ENCODE measurements at places on chromosomes 11 and 22.

- DNase-seq = no peak
Measured at GRCh38 chr11:133305208-133305956, 226.9 kb downstream of the OPCML start.

DNA sequence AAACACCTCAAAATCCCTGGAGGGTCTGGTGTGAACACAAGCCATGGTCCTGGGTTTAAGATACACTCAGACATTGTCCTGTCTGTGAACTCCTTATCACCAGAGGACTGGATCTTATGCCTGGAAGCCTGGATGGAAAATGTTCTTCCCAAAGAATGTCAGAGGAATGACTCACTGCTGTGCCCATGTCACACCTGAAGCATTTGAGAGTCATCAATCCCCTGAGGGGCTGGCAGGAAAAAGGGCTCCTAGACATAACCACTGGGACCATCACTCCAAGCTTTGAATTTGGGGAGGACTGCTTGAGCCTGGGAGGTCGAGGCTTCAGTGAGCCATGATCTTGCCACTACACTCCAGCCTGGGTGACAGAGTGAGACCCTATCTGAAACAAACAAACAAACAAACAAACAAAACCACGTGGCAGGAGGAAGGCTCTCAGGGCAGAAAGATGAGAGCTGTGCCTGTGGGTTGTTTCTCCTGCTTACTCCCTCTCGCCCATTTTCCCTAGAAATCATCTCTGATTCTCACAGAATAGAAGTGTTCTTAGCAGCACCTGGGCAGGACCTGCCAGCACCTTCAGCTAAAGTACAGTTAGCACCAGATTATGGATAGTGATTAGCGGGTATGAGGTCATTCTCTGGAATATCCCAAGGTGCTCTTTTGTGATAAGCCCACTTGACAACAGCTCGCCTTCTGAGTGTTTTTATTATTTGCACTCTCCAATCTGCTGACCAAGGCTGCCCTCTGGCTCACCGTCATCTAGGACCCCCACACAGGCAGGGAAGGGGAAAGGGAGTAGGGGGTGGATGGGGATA, 11.9 kb upstream of the PRG2 start:
- no peak for DNase-seq

DNA sequence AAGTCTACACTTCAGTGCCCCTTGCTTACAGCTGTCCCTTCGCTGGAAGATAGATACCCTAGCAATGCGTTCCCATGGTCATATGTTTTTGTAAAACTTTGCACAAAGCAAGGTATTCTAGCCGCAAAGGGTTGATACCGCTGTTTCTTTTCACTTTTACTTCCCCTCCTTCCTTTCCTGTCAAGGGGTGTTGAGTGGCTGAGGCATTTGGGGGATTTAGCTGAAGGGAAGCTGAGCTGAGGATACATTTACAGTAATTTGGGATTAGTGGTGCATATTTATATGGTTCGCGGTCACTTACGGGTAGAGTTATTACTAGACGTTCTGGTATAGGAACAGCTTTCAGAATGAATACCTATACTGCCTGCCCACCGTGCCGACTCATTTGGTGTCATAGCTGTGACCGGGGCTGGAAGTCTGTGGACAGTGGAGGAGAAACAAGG, 86.9 kb upstream of the WNT11 start:
- DNase-seq = no peak

DNA sequence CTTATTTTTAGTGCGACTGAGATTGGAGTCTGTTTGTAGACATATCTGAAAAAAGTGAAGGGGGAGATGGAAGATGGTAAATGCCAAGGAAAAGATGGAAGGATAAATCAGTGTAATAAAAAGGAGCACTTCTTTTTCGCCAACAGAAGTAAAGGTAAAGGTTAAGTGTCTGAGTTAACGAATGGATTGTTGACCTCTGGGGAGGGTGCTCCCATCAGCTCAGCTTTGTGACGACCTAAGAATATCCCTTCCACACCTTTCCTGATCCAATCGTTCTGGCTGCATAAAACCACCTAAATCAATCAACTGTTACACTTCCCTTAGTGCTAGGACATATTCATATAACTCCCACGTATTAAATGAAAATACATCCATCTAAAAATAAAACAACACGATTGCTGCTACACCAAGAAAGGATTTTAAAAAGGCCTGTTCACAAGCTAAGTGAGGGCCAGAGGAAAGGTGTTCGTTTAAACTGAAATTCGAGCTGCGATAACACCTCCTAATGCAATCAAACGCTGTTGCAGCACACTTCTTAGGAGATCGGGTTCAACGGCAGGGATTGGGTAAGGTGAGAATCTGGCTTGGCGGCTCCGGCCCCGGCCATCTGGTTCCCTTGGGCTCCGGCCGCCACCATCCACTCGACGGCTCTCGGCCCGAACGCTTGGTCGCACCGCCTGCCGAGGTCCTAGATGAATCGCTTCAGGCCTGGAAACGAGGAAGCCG, 658 bp downstream of the C11orf71 start:
- no peak for DNase-seq

DNA sequence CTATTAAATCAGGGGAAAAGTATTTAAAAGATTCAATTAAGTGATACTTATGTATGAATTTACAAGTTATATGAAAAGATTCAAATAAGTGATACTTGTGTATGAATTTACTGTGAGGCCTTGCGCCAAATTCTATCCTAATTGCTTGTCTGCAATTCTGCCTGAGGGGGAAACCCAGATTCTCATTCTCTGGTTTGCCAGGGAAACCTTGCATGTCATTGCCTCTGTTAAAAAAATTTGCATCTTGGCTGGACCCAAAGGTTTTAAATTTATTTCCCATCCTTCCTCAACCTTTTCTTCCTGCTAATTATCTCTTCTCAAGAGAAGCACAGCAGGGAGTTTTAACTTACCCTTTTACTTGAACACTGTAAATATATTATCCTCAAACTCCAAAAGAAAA, 13.8 kb downstream of the OLFML1 start:
- no peak for DNase-seq

- DNase-seq = peak; percentile 22
Measured at GRCh38 chr22:18110194-18110953, at the start of gene TUBA8. Gene TUBA8 (plus strand): TSS chr22:18110809. CDS start chr22:18110866, 57 bp downstream.

DNA sequence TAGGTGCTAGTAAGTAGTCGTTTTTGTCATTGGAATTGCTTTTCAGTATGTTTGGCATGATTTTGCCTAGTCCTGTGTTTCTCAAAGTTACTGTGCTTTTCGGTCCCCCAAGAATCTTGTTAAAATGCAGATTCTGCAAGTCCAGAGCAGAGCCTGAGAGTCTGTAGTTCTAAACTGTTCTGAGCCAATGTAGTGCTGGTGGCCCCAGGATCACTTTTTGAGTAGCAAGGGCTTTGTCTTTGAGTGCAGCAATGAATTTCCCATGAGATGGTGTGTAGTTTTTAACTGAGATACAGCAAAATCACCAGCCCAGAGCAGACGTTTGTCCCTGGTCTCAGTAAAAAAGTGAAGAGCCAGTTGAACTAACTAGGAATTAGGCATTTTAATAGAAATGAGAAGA, 122.4 kb downstream of the NCAM1 start:
- no peak for DNase-seq

DNA sequence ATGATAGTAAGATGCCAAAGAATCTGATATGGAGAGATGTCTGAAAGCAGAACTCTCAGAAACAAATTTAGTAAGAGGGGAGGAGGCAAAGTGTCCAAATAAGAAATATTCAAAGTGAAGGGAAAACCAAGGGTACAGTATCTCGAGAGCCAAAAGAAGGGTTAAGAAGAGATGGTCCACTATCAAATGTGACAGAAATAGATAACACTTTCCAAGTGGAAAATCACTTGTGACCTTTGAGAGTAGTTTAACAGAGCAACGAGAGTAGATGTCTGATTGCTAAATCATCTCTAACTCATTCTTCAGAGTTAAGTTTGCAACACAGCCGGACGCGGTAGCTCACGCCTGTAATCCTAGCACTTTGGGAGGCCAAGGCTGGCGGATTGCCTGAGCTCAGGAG, 4.3 kb upstream of the BUD13 start:
- DNase-seq = no peak

DNA sequence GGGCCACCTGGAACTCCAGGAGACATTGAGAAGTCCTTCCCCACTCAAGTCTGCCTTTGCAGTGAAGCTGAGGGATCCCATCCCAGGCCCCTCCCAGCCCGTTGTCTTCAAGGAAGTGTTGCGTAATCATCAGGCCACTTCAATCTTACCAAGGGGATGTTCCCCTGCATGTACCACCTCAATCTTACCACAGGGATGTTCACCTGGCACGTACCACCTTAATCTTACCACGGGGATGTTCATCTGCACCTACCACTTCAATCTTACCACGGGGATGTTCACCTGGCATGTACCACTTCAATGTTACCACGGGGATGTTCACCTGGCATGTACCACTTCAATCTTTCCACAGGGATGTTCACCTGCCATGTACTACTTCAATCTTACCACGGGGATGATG, 108.0 kb upstream of the SYN3 start:
- DNase-seq = no peak

DNA sequence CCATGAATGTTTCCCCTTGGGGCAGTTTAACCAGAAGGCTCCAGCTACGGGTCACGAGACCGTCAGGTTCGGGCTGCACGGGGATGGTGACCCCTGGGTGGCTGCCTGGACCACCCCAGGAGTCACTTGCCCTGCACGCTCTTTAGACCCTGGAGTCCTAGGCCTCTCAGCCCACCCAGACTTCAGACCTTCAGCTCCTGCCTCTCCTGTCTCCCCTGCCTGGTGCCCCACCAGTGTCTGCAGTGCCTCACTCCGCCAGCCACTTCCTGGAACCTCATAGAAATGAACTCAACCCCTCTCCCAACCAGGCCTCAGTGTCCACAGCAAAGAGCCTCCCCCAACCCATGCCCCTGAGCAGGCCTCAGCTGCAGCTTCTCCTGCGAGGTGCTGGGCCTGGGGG, 12.5 kb upstream of the MS4A10 start:
- no peak for DNase-seq

DNA sequence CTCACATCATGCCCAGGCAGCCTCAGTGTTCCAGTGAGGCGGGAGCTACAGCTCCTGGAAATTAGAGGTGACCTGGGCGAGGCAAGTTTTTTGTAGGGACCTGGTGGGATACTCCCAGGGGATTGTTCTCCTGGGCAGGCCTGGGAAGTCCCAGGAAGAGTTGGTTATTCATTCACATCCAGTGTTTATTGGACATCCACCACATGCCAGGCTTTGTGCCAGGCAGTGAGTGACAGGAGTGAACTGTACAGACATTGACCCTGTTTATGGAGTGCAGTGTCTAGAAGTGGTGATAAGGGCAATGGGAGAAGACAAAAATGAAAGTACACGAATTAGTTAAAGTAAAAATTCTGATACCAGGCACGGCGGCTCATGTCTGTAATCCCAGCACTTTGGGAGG, 29.4 kb downstream of the YWHAH start:
- DNase-seq = no peak

DNA sequence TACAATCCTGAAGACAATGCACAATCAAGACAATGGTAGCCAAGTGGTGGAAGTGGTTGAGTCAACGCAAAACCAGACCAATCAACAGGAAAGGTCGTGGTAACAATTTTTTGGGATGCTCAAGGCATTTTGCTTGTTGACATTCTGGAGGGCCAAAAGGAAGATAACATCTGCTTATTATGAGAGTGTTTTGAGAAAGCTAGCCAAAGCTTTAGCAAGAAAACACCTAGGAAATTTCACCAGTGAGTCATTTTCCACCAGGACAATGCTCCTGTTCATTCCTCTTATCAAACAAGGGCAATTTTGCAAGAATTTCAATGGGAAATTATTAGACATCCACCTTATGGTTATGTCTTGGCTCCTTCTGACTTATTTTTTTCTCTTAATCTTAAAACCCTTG, 1932.2 kb upstream of the RAG2 start:
- DNase-seq = no peak

- no peak for DNase-seq
Measured at GRCh38 chr22:48332438-48333322, 1495.0 kb downstream of the BRD1 start.

DNA sequence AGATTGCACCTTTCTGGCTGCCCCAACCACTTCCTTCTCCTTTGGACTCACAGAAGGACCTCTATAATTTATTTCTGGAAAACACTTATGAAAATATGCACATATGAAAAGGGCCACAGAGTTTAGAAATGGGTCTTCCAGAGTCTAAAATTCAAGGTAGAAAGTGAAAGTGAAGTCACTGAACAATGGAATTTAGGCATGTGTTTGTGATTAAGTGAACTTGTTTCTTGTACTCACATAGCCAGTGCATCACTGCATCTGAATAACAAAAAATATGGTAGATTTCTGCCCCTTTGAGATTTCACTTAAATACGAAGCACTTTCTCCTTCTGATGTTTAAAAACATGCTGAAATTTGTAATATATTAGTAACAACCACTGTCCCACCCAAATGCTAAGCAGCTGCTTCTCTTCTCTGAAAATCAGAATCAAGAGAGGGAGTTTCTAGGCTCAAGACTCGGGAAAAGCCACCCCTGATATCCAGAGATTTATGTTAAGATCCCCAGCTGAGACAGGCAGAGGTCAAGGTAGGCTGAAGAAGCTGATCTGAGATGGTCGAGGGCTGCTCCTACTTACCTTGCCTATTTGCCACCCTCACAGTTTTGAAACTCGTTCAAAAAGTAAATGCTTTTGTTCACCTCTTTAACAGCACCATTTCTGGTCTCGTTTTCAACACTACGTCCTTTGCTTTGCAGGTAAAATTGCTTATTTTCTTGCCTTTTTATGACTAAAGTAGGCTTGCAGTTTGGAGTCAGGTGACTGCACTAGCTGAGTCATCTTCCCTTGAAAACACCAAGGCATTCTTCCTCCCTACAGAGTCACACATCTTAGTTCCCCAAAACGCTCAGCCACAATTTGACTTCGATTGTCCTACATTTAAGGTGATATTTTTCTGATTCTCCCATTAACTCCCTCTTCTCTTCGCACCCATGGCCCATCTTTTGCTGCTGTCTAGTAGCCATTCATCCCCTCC, at the start of gene XKR3:
TSS of gene XKR3 (minus strand) at position 696 of the 972 bp plus-strand sequence. CDS start 17,338 bp downstream, outside the sequence.
- DNase-seq = no peak

DNA sequence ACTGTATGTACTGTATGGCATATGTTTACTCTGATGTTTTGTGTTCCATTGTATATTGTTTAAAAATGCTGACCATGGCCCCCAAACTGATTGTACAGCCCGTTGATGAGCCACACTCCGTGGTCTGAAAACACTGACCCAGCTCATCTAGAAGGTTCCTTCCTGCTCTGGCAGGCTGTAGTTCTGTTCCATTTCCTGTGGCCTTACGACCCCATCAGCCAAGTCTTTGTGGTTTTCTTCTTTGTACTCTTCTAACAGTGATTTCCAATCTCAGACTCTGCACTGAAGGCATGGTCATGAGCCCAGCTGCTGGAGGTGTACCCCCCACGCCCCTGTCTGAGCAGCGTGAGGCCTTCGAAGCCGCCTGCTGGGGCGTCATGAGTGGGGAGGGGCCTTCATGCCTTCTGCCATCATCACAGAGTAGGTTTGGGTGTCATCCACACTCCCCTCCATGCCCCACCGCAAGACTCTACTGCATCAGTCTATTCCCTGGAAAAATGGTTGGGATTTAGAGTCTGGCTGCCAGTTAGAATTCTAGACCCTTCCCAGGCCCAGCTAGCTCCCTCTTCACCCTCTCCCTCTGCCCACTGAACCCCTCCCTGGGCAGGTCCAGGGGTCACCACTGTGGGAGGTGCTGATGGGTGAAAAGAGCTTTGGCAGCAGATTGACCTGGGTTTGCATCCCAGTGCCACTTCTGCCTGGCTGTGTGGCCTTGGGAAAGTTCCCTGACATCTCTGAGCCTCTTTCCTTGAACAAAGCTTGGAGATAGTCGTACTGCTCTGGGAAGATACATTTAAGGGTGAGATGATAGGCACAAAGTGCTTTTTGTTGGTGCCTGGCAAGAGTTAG, 11.3 kb upstream of the C11orf96 start:
- DNase-seq = no peak

GRCh38 chr22:26912655-26913345, 255.4 kb downstream of the MIAT start:
- DNase-seq = no peak
